ENCODE measurements at places on chromosomes 16 and 17. TPM values are rescaled to one million over a fixed set of nuclear protein-coding genes. Genes with fewer than 3 reads are reported as not detected.

TP53TG3B gene
- not detected for total RNA-seq

MYH3 gene
- total RNA-seq: 0.25 TPM

RSAD1 gene
- total RNA-seq: 17.9 TPM

CDR2L gene
- 5.9 TPM for total RNA-seq

FBXO39 gene
- not detected for total RNA-seq

WSCD1 gene
- total RNA-seq: 24.6 TPM

CORO6 gene
- total RNA-seq: 0.98 TPM

CFAP97D1 gene
- not detected for total RNA-seq

NACA2 gene
- total RNA-seq: not detected

HOXB4 gene
- total RNA-seq: not detected

TP53TG3D gene
- total RNA-seq: not detected

SPATA2L gene
- 14.3 TPM for total RNA-seq

TMEM238L gene
- not detected for total RNA-seq

KSR1 gene
- total RNA-seq: 17.7 TPM

TEDC2 gene
- total RNA-seq: 3.9 TPM

RBL2 gene
- 80.6 TPM for total RNA-seq
